ENCODE measurements at places on chromosomes 13 and 19.

DNA sequence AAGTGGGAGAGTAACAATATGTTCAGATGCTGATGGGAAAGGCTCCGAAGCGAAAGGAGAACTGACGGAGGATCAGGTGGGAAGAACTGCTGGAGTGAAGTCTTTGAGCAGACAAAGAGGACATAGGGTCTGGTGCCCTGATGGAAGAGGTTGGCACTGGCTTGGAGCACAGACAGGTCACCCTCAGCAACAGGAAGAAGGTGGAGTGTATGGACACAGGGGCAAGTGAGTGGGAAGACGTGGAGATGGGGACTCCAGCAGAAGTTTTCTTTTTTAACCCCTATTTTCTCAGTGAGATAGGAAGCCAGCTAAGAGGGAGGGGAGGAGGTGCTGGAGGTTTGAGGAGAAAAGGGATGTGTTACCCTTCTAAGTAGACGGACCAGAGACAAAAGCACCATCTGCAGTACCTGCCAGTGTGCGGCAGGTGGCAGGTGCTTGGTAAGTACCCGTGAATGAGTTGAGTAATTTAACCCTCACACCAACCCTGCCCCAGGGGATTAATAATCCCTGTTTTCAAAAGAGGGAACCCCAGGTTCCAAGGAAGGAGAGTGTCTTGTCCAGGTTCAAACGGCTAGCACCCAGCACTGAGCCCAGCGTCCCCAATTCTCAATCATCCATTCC lies 11.2 kb downstream of the HAS1 start:
- no peak for DNase-seq

DNA sequence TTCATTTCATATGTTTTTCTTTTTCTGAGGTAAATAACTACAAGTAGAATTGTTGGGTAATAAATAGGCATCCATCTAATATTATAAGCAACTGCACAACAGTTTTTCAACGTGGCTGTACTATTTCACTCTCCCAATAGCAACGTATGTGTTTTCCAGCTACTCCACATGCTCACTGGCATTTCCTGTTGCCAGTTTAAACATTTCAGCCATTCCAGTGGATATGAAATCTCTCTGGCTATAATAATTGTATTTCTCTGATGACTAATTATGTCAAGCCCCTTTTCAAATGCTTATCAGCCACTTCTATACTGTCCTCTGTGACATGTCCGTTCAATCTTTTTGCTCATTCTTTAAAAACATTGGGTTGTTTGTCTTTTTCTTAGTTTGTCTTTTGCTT lies 26.8 kb upstream of the ALOX5AP start:
- DNase-seq, result no peak

GRCh38 chr19:58381460-58382212 lies 806 bp upstream of the ZNF837 start:
- no peak for DNase-seq

DNA sequence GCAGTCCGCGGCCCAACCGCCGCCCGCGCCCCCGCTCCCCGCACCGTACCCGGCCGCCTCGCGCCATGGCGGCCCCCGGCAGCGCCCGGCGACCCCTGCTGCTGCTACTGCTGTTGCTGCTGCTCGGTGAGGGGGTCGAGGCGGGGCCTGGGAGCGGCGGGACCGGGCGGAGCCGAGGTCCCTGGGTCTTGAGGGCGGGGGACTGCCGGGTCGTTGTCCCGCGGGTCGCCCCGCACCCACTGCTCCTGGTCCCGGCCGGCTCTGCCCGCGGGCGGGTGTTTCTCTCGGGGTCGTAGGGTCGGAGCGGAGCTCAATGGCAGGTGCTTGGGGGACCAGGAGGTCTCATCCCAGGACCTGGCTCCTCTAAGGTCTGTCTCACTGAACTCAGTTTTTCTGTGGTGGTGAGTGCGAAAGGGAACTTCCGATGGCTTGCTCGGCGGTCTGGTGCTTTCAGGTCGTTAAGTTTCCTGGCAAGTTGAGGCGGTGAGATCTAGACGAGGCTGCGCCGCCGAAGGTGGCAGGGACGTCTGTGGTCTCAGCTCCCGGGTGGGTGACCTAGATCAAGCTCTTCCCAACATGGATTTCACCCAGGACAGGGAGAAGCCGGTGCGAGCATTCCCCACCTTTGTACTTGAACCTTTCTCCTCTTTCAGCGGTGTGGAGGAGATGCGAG lies 467 bp downstream of the LAMP1 start:
- DNase-seq, result peak; percentile 26

DNA sequence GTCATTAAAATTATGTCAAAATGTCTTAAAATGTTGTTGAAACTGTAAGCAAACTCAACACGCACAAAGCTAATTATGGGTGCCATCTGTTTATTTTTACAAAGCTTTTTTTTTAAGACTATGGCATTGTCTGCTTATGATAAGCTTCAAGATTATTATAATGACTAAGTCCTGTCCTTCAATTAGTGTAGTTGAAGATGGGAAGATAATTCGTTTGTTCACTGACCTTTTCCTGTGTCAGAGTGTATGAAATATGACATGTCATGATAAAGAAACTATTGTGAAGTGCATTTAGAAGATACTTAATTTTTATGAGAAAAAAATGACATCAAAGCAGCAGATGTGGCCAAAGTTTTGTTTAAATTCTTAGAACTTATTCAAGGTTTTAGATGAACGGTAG lies 211.3 kb downstream of the PCCA start:
- DNase-seq, result no peak

GRCh38 chr19:16222806-16223205 lies 25.1 kb downstream of the AP1M1 start:
- no peak for DNase-seq

DNA sequence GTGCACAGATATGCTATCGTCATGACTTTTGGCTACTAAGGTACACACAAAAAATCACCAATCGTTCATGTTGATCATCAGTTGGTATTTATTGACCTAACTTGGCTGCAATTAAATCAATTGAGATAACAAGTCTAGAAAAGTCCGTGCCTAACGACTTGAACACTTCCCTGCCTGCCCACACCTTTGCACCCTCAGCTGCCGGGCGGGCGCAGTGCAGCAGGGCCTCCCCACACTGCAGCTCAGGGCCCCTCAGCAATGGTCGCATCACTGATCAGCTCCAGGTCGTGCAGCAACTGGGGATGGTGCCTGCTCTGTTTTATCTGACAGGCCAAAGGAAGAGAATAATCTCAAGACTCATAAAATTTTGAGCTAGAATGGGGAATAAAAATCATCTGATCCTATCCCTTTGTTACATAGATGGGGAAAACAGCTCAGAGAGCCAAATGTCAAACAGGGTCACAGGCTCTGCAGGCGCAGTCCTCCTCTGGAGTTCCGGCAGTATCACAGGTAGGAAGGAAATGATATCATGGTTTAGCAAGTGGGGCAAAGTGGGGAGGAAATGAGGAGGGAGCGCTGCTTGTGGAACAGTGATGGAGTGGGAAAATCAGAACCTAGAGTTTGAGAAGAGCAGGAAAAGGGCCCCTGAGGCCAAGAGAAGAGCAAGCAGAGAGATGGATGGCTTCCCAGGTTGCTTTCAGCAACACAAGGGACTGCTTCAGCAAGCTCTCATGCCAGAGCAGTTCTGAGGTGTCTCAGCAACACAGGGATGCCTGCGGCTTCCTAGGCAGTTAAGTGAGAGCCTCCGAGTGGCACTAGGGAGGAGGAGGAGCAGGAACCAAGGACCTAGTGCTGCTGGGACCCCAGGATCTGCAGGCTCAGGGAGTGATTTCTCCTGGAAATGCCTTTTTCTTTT lies 57.5 kb downstream of the SLC7A1 start:
- DNase-seq, result no peak

- no peak for DNase-seq
Observed at GRCh38 chr19:49858088-49858985, 7.4 kb downstream of the PTOV1 start.

GRCh38 chr13:34151885-34152284 lies 333.9 kb downstream of the RFC3 start:
- no peak for DNase-seq

DNA sequence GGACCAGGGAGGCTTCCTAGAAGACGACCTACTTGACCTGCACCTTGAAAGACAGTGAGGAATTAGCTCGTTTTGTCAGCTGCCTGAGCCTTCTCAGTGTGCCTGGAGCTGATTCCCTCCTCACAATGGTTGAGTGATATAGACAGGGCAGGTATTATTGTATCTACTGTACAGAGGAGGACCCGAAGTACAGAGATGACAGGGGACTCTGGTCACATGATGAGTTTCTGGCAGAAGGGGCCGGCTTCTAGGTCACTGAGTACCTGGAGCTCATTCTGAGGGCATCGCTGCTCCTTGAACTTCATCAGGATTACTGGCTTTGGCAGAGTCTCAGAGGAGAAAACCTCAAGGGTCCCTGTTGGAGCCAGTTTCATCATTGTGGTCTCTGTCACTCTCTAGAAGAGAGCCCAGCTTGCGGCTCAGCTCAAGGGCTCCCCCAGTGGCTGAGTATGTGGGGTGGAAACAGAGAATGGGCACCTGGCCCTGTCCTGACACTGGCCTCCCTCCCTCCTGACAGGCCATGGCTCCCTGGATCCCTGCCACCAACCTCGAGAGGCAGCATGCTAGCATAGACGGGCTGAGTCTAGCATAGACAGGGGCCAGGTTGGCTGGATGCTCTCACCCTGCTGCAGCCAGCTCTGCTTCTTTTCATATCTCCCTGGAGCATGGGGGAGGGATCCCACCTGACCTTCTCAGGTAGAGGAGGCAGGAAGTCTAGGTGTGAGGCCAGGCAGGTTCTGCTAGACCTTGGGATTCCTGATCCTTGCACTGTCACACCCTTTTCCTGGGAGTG lies 38.7 kb downstream of the NFIX start:
- peak; percentile 90 for DNase-seq

GRCh38 chr13:37534181-37534580 lies 64.4 kb downstream of the POSTN start:
- DNase-seq, result no peak

DNA sequence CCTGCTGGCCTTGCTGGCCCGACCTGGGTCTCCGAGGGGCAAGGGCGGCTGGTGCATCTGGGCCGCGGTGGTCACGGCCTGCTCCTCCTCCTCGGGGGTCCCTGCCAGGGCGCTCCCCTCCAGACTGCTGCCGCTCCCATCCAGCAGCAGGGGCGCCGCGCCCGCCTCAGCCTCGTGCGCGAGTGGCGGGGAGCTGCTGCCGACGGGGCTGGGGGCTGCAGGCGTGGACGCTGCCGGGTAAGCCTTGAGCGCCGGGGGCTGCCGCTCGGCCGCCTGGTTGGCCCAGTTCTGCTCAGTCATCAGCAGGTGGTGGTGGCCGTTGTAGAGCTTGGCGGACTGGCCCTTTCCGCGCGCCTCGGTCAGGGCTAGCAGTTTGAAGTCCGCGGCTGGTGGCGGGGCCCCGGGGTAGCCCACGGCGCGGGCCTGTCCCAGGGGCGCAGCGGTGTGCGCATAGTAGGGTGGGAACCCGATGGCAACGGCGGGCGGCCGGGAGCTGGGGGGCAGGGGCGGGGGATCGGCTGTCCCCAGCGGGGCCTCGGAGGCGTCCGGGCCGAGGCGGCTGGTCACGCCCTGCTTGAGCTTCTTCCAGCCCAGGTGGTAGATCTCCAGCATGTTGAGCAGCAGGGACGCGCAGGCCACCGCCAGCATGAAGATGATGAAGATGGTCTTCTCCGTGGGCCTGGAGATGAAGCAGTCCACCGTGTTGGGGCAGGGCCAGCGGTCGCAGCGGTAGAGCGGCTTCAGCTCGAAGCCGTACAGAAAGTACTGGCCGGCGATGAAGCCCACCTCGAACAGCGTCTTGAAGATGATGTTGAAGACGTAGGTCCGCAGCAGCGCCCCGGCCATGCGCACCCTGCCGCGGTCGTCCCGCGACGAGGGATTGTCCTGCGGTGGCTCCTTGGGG lies 18.6 kb downstream of the GJA3 start:
- DNase-seq, result no peak

- no peak for DNase-seq
Observed at GRCh38 chr19:38715555-38715954, 28.7 kb downstream of the CAPN12 start.

- peak; percentile 79 for DNase-seq
Observed at GRCh38 chr19:16608290-16608739, 19.7 kb downstream of the MED26 start.

Measured in tibial artery (tissue), 4 donors.